Fibroblast of the aortic adventitia (primary cell): ENCODE measurements at places on chromosomes 12 and 14. TPM values are rescaled to one million over a fixed set of nuclear protein-coding genes. Genes with fewer than 3 reads are reported as not detected.
A peak's percentile ranks its signal among the peaks of the same experiment; 100 is the strongest.

Gene NGB
- not detected in 2 replicates for total RNA-seq

- no peak for DNase-seq
Observed at GRCh38 chr12:50992819-50993218, 33.4 kb downstream of the SLC11A2 start.

GRCh38 chr12:71415336-71416231, 24.0 kb upstream of the LGR5 start:
- DNase-seq, result peak; percentile 74

GRCh38 chr12:57616383-57617101, 5.3 kb downstream of the ARHGEF25 start:
- DNase-seq, result peak; percentile 57

- peak; percentile 36 for DNase-seq
Observed at GRCh38 chr14:71713016-71713415, 219.2 kb upstream of the RGS6 start.

Gene TPH2
- total RNA-seq, result not detected in 2 replicates

- DNase-seq, result no peak
Observed at GRCh38 chr14:65937079-65937959, 524.8 kb downstream of the FUT8 start.

- DNase-seq, result peak; percentile 52
Observed at GRCh38 chr14:35261774-35262173, 30.4 kb upstream of the PSMA6 start.

Gene PAN2
- 23.0 and 37.7 TPM in 2 replicates for total RNA-seq

- no peak for DNase-seq
Observed at GRCh38 chr14:61098721-61099120, 117.7 kb downstream of the SLC38A6 start.

DNA sequence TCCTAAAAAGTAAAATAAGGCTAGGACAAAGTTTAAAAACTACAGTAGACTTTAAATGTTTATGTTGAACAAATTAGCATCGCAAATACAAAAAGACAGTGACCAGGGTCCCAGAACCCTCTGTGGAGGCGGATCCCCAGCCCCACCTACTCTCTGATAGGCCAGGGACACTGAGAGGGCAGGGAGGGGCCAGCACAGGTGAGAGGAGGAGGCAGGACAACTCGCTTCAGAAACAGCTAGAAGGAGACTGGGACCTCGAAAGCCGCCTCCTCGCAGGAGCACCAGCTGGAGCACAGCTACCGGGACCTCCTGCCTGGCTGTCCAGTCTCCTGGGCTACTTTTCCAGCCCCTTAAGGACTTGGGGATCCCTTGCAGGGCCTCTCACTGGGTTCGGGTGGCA, 992 bp downstream of the DNAH10 start:
- no peak for DNase-seq

DNA sequence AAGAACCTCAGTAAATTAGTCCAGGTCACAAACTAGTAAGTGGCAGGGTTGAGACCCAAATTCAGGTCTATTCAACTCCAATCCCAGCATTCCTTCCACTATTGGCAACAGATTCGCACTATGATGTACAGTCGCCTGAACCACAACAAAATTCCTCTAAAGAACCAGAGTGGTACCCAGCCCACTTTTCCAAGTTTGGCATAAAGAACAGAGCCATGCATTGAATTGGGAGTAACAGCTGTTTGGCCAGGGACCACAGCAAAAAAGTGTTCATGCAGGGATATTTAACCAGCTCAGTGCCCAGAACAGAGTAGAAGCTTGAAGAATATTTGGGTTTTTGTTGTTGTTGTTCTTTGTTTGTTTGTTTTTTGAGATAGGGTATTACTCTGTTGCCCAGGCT, 9.7 kb downstream of the TC2N start:
- DNase-seq, result no peak

Gene CABP1
- 0.54 TPM in 1 of 2 replicates, not detected in the other for total RNA-seq

Gene AJUBA
- 14.6 and 47.6 TPM in 2 replicates for total RNA-seq

- DNase-seq, result no peak
Observed at GRCh38 chr14:99769123-99769522, 24.1 kb upstream of the EML1 start.

- DNase-seq, result no peak
Observed at GRCh38 chr12:95073698-95074520, 491 bp upstream of the NR2C1 start.

GRCh38 chr14:99174081-99174769, 97.8 kb downstream of the BCL11B start:
- DNase-seq, result no peak

GRCh38 chr12:50039151-50039835, 14.0 kb upstream of the RACGAP1 start:
- DNase-seq, result peak; percentile 79

DNA sequence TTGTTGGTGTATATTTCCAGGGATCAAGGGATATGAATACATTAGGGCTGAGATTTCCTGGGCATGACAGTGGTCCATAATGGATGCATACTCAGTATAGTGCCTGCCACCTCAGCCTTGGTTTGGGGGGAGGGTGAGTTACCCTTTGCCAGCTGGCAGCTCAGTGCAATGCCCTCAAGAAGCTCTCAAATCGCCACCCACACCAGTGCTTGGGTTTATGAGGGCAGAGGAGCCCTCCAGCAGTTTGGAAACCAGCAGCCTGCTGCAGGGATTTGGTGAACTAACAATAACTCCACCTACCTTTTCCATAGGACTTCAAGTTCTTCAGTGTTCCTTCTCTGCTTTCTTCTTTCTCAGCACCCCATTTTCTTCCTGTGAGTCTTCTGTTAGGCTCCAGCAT, 218.9 kb downstream of the LRFN5 start:
- DNase-seq, result no peak

- DNase-seq, result peak; percentile 20
Observed at GRCh38 chr12:108884116-108885012, 4.5 kb downstream of the DAO start.

DNA sequence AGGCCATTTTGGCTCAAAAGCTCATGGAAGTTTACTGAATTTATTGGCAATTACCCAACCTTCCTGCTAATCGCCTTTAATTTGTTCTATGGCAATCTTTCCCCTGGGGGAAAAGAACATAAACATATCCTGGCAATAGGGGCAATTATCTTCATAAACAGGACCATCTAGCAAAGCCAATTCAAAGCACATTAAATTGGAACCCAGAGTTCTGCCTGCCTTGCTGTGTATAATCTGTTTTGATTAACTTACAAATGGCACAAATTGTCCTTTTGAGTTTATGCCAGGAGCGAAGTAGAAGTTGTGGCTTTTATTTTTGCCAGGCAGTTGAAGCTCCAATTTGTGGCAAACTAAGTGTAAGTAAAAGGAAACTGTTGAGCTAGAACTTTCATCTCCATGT, 68.6 kb downstream of the C12orf50 start:
- no peak for DNase-seq

DNA sequence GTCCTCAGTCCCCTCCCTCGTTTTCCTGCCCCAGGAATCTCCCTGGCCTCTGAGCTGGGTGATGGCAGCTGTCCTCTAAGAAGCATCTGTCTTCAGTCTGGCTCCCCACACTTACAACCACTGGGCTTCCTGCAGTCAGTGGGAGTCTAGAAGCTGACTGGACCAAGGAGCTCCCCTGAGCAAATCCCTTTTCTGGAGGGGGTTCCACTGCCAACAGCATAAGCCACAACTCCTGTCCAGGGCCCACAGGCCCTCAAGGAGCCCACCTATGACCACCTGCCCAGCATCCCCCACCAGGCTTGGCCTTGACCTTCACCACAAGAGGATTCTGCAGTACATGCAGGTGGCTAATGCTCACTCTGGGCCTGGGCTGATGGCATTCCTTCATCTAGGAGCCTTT, 4.1 kb downstream of the RDH16 start:
- DNase-seq, result no peak

- DNase-seq, result no peak
Observed at GRCh38 chr14:67559639-67560038, 26.5 kb downstream of the PLEKHH1 start.

Gene TAC3
- not detected in 2 replicates for total RNA-seq

Gene EML1
- 80.3 and 163 TPM in 2 replicates for total RNA-seq

DNA sequence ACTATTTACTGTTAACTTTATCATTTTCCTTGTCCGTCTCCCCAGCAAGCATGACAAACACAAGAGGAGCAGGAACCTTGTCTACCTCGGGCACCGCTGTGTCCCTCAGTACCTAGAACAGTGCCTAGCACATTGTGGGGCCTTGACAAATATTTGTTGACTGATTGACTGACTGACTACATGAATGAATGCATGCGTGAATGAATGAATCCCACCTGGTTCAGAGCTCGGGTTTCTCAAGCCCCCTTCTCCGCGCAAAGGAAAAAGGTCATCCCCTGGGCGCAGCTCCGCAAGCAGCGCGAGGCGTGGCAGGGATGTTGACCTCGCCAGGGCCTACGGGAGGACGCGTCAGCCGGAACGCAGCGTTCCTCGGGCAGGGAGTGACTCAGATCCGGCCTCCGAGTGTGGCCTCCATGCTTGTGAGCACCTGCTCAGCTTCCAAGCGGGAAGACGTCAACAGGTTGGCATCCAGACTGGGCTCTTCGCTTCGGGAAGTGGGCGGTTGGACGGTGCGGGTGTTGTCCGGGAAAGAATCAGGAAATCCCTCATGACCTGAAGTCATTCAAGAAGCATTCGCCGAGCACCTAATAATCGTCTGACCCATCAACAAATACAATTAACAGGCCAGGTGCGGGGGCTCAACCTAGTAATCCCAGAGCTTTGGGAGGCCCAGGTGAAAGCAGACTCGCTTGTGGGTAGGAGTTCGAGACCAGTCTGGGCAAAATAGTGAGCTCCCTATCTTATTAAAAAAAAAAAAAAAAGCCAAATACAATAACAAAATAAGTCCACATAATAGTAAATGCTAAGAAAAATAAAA, 13.9 kb upstream of the UBC start:
- peak; percentile 60 for DNase-seq

DNA sequence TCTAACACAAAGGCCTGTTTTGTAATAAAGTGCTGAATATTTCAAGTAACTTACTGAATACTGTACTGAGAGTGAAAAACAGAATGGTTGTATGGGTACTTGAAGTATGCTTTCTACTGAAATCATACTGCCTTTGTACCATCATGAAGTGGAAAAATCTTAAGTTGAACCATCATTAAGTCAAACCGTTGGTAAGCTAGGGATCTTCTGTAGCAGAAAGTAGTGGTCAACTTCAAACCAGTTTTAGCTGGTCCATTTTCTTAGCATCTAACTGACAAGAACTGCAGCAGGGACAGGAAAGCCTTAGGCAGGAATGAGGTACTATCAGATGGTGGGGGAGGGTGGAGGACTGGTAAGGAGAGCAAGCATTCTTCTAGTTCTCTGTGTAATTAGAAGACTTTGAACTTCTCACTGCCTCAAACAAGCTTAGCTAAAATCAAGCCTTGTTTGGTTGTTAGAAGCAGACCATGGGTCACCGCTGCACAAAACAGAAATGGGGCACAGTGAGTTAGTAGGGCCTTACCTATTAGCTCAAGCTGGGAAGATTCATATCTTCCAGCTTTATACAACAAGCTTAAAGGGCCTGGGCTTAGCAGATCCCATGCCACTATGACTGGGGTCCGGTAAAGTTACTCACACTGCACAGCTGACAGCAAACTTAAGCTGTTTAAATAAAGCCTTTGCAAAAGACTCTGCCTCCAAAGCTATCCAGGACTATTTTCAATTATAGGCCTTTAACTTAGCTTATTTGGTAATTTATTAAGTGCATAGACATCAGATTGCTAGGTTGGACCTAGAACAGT, 73.8 kb downstream of the ACADS start:
- DNase-seq, result no peak

- no peak for DNase-seq
Observed at GRCh38 chr12:132131229-132131628, 12.9 kb downstream of the DDX51 start.

DNA sequence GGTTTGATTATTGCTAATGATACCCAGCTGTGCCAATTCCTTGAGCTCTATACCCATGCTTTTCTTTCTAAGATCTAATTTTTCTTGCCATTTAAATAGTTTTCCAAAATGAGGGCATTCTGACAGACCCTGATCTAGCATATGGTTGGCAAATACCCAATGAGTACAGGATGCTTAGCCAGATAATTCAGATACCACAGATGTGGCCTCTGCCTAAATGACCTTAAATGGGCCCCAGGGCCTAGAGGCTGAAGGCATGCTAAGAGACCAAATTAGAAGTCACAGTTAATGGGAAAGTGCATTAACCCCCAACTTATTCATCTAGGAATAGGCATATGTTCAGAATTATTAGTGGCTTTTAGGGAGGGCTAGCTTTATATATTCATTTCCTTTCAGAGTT, 122.3 kb upstream of the CNOT2 start:
- no peak for DNase-seq

DNA sequence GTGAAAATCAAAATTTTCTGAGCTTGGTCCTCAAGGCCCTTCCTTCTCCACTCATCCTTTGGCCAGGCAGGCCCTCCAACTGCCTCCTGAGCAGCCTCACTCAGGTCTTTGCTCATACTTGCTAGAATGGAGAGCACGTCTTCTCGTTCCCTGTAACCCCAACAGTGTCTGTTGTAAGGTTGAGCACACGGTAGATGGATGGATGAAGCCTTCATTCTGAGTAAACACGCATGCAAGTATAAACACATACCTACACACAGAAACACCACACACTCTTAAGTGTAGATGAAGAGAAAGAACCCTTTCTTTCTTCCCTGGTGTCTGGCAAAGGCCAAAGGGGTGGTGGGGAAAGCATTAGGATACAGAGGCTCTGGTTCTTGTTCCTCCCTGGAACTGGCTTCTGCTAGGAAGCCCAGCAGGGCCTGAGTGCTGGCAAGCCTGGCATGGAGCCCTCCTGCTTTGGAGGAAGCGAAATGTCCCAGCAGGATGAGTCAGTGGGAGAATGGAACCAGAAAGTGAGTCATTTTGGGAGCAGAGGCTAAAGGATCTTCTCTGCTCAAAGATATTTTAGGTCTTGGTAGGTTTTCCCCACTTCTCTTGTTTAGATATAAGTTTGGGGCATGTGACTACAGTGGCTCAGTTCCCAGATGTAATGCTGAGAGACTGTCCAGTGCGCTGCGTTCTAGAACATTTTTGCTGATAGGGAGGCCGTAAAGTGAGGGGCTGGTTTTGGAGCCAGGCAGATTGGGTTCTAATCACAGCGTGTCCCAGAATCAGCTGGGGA, 127.4 kb downstream of the CACNA1C start:
- peak; percentile 99 for DNase-seq

DNA sequence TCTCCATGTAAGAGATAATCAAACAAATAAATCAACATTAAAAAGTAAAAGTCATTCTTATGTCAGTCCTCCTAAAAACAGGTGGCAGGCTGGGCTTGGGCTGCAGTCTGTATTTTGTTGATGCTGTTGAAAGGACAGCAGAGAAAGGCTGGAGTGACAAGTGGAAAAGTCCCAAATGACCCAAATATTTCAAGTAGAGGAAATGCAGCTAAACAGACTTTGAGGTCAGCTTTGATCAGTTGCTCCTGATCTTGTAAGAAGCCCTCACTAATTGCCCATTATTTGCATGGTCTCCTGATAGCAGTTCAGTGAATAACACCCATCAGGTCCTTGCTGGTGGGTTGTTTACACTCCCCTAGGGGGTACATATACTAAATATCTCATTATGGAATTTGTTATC, 24.9 kb downstream of the TBX3 start:
- no peak for DNase-seq

DNA sequence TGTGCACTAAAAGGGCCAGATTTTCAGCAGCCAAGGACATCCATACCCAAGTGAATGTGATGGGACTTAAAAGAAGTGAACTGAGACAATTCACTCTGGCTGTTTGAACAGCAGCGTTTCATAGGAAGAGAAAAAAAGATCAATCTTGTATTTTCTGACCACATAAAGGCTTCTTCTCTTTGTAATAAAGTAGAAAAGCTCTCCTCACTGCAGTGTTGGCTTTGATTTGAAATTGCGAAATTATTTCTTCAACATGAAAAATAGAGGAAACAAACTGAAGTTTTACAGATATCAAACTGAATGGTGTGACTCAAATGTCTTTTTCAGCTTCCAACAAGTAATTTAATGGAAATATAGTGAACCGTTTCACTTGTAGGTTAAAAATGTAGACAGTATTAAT, 11.3 kb upstream of the KCNMB4 start:
- DNase-seq, result peak; percentile 40

Gene GARIN6
- total RNA-seq, result not detected in 2 replicates
